Fibroblast of the aortic adventitia (primary cell): ENCODE measurements at places on chromosomes 12 and 14. TPM values are rescaled to one million over a fixed set of nuclear protein-coding genes. Genes with fewer than 3 reads are reported as not detected.

Gene LARP4
- total RNA-seq, result 33.8 and 47.5 TPM in 2 replicates

Gene TAMALIN
- total RNA-seq, result 7.3 TPM in 2 replicates

Gene DTX1
- total RNA-seq, result 0.16 TPM in 1 of 2 replicates, not detected in the other

Gene AP4S1
- 4.2 and 7.9 TPM in 2 replicates for total RNA-seq

Gene TDRD9
- total RNA-seq, result 0.45 and 4.5 TPM in 2 replicates
